ENCODE measurements at places on chromosomes 1 and 21.
A peak's percentile ranks its signal among the peaks of the same experiment; 100 is the strongest.

GRCh38 chr1:55213151-55213884, 1.8 kb downstream of the USP24 start:
- DNase-seq, result no peak

DNA sequence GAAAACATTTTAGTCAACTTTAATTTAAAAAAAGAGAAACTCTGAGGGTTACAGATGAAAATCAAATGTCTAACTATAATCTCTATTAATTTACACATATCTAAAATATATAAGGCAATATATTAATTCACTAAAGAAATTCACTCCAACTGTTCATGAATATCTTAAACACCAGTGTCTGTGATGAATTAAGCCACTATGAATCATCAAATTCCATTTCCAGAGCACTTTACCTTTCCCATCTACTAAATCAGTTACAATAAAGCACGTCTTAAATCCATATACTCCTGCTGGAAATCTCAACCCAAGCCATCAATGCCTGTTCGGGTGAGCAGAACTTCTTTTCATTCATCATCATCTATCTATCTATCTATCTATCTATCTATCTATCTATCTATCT, 4.3 kb downstream of the TAF5L start:
- DNase-seq, result no peak

DNA sequence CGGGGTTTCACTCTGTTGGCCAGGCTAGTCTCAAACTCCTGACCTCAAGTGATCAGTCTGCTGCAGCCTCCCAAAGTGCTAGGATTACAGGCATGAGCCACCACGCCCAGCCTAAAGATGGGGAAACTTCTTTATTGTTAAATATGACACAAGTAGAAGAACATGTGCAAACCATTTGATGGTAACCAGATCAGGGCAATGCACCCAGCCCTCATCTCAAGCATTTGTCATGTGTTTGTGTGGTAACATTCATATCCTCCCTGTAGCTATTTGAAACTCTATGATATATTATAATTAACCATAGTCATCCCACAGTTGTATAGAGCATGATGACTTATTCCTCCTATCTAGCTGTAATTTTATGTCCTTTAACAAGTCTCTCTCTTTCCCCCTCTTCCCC, 119.5 kb upstream of the TMPRSS2 start:
- no peak for DNase-seq

DNA sequence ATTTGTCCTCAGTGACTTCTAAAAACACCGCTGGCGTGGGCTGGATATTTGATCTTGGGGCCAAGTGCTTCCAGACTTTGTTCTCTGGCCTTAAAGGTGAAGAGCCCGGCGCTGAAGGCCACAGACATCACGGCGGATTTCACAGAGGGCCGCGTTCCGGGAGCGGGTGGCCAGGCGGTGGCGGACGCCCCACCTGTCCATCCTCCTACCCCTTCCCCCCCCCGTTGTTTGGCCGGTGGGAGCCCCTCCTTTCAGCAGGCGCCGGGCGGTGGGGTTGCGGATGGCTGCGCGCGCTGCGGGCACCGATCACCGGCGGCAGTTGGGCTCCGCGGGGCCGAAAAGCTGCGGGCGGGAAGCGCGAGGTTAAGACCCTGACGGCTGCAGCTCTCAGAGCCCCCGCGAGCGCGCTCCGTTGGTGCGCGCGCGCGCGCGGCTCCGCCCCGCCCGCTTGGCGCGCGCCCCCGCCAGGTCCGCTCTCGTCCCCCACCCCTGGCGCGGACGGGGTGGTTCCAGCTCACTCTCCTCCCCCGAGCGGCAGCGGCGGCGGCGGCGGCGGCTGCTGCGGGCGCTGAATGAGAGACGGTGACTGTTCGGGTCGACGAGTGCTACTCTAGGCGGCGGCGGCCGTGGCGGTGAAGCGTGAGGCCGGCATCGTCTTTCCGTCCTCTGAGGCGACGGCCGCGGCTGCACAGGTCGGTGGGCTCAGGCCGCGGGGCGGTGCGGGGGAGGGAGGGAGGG, at the start of gene RALGPS2:
Gene RALGPS2, plus strand, starts transcription at position 517 of the 738 bp plus-strand sequence. CDS start 51,521 bp downstream, outside the sequence.
- peak; percentile 37 for DNase-seq

- no peak for DNase-seq
These were observed 23.0 kb downstream of the DNM3 start for GRCh38 chr1:171864308-171864707.

DNA sequence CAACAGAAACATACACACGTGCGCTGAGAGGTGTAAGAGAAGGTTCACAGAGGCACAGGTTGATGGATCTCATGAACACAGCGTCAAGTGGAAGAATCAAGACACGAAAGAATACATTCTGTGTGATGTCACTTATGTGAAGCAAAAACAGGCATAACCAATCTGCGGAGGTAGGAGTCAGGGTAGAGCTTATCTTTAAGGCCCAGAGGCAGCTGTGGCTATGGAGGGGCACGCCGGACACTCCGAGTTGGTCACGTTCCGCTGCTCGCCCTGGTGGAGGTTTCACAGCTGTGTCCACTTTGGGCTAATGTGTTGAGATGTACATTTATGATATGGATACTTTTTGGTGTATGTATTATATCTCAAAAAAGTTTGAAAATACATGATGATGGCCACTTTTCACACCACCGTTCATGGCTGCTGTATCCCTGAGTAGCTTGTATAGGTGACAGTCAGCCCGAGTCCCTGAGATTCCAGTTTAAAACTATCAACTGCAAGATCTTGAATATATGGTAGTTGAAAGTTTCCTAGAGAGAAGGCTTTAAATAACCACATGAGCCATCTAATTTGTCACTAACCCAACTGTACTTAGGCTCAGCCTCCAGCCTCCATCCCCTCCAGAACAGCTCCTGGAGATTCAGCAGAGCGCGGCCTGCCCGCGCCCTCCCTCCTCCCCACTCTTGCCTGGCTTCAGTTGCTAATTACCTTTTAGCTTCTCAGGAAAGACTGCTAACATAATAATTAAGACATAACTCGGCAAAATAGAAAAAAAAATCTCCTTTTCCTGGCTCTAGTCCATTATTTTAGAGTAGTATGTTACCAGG, 6.7 kb upstream of the ADARB1 start:
- no peak for DNase-seq

- no peak for DNase-seq
These were observed 33.6 kb downstream of the LRRN2 start for GRCh38 chr1:204651843-204652421.

DNA sequence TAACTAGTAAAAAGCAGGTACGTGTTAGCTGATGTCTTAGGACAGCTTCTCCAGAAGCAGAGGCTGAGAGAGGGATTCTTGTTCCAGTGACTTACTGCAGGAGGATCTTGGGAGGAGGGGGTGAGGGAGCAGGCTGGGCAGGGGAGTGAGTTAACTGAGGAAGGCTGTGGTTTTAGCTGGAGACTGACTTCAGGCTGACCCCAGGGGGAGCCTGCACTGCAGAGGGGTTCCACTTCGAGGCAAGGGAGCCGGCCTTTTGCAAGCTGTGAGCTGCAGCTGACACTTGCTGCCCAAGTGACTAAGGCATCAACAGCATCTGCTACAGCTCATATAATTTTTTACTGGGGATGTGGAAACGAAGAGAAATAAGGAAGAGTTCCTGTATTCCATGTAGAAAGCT, 50.4 kb upstream of the SOD1 start:
- no peak for DNase-seq

DNA sequence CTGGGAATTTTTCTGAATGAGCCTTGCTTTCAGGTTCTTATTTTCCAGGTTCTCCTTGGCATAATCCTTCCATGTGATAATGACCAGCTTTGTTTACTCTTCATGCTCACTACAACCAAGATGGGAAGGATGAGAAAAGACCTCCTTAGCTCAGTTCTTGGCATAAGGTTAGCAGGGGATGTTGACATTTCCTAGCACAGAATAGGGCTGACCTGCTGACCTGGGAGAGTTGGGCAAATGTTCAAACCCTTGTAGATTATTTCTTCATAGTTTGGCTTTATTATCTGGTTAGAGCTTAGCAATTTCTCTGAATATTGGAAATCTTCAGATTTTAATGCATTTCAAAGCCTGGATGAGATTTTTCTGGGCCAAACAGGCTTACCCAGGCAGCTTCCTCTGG, 23.6 kb upstream of the SYT6 start:
- no peak for DNase-seq

DNA sequence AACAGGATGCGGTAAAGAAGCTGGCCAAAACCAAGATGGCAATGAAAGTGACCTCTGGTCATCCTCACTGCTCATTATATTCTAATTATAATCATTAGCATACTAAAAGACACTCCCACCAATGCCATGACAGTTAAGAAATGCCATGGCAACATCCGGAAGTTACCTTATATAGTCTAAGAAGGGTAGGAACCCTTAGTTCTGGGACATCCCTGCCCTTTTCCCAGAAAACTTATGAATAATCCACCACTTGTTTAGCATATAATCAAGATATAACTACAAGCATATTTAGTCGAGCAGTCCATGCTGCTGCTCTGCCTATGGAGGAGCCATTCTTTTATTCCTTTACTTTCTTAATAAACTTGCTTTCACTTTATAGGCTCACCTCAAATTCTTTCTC, 79.8 kb downstream of the DDX20 start:
- no peak for DNase-seq

- DNase-seq, result no peak
These were observed 126.9 kb downstream of the ESRRG start for GRCh38 chr1:216596281-216596862.

GRCh38 chr1:154207262-154207661, 1.1 kb upstream of the CFAP141 start:
- no peak for DNase-seq

DNA sequence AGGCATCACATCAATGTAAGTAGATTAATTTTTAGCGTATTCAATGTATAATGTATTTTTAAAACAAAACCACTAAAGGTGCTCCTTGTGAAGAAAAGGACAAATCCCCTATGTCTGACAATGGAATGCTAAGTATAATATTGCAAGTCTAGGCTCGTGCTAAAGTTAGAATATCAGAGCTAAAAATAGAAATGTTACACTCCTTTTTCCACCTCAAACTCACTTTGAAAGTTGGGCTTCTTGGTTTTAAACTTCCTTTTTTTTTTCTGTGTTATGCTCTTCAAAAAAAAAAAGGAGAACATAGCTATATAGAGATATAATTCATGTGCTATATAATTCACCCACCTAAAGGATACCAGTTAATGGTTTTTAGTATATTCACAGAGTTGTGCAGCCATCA, 3.6 kb upstream of the SERBP1 start:
- DNase-seq, result no peak

DNA sequence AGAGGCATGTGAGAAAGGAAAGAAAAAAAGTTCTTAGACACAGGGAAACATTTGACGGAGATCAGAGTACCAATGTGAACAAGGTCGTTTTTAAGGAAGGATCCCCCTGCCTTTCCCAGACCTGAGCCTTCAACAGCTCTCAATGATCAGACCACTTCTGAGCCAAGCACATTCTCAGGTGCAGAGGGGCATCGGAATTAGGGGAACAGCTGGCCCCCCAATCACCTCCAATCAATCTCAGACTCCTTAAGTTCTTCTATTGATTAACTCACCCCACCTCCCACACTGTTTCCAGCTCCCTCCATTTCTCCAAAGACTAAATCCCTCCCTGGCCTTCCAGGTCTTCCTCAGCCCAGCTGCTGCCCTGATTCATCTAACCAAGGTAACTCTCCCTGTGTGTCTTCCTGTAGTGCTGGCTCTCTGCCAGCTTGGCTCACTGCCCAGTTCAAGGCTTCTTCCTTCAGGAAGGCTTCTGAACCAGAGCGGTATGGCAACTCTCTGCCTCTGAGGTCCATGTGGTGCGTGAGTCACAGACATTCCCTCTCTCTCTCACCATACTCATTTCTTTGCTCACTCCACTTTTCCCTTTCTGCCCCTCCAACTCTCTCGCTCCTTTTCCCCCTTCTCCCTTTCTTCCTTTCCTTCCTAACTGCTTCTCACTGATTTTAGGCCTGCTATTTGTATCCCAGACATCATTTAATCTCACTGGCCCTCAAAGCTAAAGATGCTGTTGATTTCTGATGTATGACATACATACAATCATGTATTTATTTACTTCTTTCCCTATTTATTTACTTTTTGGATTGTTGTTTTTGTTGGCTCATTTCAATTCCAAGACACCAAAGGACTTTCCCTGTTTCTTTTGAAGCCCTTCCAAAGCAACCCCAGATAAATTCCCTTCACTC, 18.1 kb downstream of the CFAP45 start:
- DNase-seq, result no peak

- DNase-seq, result no peak
These were observed 8.6 kb upstream of the LRRC8B start for GRCh38 chr1:89516055-89516454.

DNA sequence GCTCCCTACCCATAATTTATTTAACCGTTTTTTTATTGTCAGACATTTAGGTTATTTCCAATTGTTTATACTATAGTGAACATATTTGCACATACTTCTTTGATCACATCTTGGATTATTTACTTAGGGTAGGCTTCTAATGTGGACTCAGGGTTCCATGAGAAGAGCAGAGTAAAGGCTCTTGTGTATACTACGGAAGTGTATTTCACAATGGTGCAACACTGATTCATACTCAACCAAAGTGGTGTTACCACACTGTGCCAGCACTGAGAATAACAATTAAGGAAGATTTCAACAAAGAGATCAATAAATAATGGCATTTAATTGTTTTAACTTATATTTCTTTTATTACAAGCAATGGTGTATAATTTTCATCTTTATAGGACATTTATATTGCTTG, 251.2 kb downstream of the ZNF326 start:
- no peak for DNase-seq

DNA sequence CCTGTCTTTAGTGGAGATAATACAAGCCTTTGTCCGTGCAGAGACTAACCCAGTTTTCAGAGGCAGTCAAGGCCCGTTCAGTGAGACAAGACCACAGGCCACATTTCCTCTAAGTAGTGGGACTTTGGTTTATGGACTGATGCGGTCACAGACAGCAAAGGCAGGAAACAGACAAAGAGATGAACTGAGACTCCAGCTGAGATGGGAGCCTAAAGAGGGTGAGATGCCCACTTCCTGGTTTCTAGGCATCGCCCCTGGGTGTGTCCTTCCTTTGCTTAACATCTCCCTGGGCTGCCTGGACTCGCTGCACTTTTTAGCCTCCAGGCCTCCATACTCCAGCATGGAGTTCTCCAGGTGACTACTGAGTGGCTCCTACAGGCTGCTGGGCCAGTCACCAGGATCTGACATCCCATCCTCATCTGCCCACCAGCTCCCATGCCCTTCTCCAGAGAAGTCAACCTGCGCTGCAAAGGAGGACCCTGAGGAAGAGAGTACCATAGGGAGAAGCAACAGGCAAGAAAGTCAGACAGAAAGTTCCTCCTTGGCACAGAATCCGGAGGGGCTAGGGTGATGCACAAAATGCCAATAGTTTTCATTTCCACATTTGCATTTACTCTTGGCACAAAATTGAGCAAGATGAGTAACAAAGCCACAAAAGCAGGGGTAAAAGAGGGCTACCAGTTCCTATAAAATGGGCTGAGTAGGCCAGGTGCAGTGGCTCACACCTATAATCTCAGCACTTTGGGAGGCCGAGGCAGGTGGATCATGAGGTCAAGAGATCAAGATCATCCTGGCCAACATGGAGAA, 15.1 kb downstream of the THEMIS2 start:
- DNase-seq, result no peak

DNA sequence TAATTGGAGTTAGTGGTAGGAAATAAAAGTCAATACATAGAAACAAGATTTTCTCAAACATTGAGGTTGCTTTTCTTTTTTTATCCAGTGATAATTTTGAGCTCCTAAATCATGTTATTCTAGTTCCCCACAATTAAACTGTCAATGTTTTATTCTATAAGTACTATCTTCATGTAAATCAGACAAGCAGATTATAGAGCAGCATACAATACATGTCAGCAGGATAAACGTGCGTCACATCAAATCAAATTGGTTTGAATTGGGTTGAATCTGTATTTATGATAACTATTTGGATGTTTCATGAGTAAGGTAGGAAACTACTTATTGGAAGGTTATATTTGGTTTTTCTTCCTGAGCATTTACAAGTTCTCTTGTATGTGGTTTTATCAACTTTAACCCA, 2028.7 kb downstream of the NCAM2 start:
- no peak for DNase-seq

GRCh38 chr21:29318354-29318753, 19.6 kb downstream of the BACH1 start:
- no peak for DNase-seq

Measured in GM12892 (cell line).